ENCODE measurements at places on chromosomes 11 and 22. TPM values are rescaled to one million over a fixed set of nuclear protein-coding genes. Genes with fewer than 3 reads are reported as not detected.

The OR8A1 gene
- not detected for total RNA-seq

The DDIAS gene
- total RNA-seq, result 15.7 TPM

The TP53I11 gene
- 3.3 TPM for total RNA-seq

The BDNF gene
- total RNA-seq, result not detected

The APLNR gene
- not detected for total RNA-seq

The SLC37A2 gene
- 1.4 TPM for total RNA-seq

The CYP2D6 gene
- total RNA-seq, result 5.8 TPM

The XBP1 gene
- 213 TPM for total RNA-seq

The KDM4D gene
- 0.39 TPM for total RNA-seq

The SAMM50 gene
- 54.4 TPM for total RNA-seq

The MIOX gene
- total RNA-seq, result 0.14 TPM

The GNAZ gene
- total RNA-seq, result 0.91 TPM

The DGAT2 gene
- 1.9 TPM for total RNA-seq

The SLC35C1 gene
- 22.5 TPM for total RNA-seq

The KCNC1 gene
- not detected for total RNA-seq

The THY1 gene
- total RNA-seq, result 10.3 TPM

The PNPLA3 gene
- total RNA-seq, result 0.25 TPM

The NPAS4 gene
- 0.27 TPM for total RNA-seq

The INSC gene
- 0.11 TPM for total RNA-seq

The MICAL3 gene
- 38.7 TPM for total RNA-seq

The OR52E8 gene
- not detected for total RNA-seq

The GPR83 gene
- 0.11 TPM for total RNA-seq

The POU2AF1 gene
- 3.3 TPM for total RNA-seq

The RAB38 gene
- 1.6 TPM for total RNA-seq

The NEFH gene
- total RNA-seq, result 3.9 TPM

The CASP5 gene
- total RNA-seq, result not detected

The OR51B5 gene
- total RNA-seq, result not detected

The KCNK7 gene
- total RNA-seq, result 1.7 TPM

The PRSS23 gene
- total RNA-seq, result 0.48 TPM

All from T-helper 2 cell treated with Interferon-gamma antibody and Interleukin-4, amounts not matched to agents 100 ng/mL and 5 ng/mL, for 36 hours (primary cell).